ENCODE measurements at places on chromosomes 3 and 15. TPM values are rescaled to one million over a fixed set of nuclear protein-coding genes. Genes with fewer than 3 reads are reported as not detected.

Gene SOX14
- not detected for total RNA-seq

DNA sequence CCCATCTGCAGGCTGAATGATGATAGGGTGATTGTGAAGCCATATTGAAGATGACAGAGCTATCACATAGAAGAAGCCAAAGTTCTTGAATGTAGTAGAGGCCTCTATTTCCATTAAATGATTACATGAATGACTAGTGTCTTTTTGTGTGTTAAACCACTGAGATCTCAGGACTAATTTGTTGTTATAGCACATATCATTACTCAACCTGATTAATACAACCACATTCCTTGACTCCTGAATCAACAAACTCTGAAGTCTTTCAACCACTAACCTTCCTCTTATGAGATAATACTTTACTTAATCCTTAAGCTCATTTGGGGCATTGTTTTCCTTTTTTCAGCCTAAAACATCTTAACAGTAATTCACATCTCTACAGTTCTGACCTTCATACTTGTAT is 564.5 kb upstream of the ADAMTS9 start:
- no peak overlapping the region for H3K4me3 ChIP-seq
- no peaks in the 10 kb centered on the region for H3K4me1 ChIP-seq
- H3K36me3 ChIP-seq, result no peaks in the 10 kb centered on the region
- DNase-seq, result no peak

Gene CAMK1
- 28.0 TPM for total RNA-seq

- DNase-seq, result peak; percentile 17
- peaks cover 12% of the 10 kb centered on the region for H3K27me3 ChIP-seq
- H3K4me3 ChIP-seq, result no peak overlapping the region
- no peaks in the 10 kb centered on the region for H3K4me1 ChIP-seq
- no peak overlapping the region for H3K27ac ChIP-seq
Observed at GRCh38 chr3:11001020-11001657, 8.6 kb downstream of the SLC6A1 start.

DNA sequence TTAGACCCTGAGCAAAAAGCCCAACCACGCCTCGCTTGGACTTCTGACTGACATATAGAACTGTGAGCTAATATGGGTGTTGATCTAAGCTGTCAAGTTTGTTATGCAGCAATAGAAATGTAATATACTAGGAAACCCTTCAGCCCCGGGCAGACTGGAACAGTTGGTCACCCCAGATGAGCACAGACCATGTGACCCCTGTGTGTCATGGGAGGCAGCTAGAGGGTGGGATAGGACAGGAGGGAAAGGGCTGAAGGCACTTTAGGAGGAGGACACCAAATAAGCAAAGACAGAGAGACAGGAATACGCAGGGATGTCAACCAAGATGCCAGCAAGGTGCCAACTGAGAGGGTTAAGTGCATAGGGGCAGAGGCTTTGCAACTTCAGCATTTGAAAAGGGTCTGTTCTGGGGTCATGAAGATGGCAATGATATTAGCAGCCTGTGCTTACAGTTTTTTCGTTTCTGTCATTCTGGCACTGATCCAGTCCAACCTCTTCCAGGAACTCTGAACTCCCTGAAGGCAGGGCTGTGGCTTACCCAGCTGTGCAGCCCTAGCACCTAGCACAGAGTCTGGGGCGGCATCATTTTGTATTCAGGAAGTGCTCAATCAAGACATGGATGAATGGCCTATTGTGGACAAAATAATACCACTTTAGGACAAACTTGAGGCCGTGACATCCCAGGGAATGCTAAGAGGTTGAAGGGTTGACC is 51.4 kb downstream of the HES1 start:
- no peak overlapping the region for H3K4me3 ChIP-seq
- no peak for DNase-seq
- no peaks in the 10 kb centered on the region for H3K36me3 ChIP-seq
- H3K27me3 ChIP-seq, result no peaks in the 10 kb centered on the region
- H3K27ac ChIP-seq, result no peak overlapping the region
- no peaks in the 10 kb centered on the region for H3K4me1 ChIP-seq

DNA sequence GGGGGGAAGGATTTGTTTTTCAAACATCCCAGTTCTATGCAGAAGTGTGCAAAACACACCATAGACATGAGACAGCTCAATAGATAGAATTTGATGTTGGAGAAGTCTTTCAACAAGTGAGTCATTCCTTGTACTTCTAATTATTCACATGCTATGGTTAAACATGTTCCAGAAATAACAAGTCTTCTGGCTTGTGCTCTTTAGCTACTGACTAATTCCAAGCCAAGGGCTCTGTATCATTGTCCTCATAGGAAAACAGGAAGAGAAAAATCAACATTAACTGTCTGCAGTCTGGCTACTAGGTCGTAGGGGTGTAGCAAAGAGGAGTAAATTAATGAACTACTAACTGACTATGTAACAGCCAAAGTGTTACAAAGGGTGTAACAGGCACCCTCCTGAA is 25.8 kb downstream of the LDHAL6B start:
- H3K27me3 ChIP-seq, result no peaks in the 10 kb centered on the region
- peaks cover 5% of the 10 kb centered on the region for H3K4me1 ChIP-seq
- DNase-seq, result no peak
- no peak overlapping the region for H3K27ac ChIP-seq

DNA sequence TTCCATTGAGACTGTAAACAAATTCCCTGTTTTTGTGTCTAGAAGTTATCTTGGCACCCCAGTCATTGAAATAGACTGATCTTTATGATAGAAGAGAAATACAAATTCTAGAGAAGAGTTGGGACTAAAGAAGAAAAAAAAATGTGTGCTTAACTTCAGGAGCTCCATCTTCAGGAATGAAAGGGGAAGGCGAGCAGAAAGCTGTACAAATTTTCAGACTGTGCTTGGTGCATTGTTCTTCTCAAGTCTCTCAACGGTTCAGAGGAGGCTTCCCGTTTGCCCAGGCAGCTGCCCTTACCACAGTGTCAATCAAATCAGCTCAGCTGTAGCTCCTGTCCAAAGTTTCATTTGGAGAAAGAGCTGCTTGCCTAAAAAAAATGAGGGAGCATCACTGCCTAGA is 41.7 kb downstream of the OXSM start:
- H3K27ac ChIP-seq, result no peak overlapping the region
- peak; percentile 65 for DNase-seq
- H3K4me1 ChIP-seq, result peaks cover 17% of the 10 kb centered on the region
- H3K36me3 ChIP-seq, result no peaks in the 10 kb centered on the region
- H3K27me3 ChIP-seq, result peaks cover 29% of the 10 kb centered on the region

DNA sequence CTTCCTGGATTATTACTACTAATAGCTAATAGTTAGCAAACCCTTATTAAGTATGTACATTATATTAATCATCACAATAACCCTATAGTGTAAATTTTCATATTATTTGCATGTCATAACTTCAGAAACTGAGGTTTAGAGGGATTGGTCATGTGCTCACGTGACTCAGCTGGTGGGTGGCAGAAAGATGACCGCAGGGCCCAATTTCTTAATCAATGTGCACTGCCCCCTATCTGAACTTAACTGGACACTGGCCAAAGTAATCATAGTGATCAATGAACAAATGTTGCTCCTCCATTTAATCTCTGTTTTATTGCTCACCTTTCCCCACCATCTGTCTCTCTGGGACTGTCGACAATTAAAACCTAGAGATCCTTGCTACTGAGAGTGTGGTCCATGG is 52.2 kb downstream of the PLD1 start:
- no peak overlapping the region for H3K27ac ChIP-seq
- H3K4me1 ChIP-seq, result no peaks in the 10 kb centered on the region
- no peak overlapping the region for H3K4me3 ChIP-seq
- H3K36me3 ChIP-seq, result no peaks in the 10 kb centered on the region
- H3K27me3 ChIP-seq, result no peaks in the 10 kb centered on the region

DNA sequence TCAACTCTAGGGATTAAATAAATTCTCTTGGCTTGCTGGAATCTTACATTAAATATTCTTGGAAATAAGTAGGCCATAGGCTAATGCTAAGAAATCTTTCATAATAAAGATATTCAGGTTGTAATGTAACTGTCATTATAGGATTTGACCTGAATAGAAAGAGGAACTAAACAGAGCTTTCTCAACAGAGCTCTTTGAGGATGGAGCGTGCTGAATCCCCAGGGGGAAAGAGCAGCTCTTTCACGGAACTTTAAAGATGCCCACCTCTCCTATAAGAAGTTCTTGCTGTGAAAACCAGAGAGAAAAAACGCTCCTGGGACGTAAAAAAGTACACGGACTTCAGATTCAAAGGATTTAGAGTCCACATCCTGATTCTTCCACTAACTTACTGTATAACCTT is 77.9 kb downstream of the NTRK3 start:
- no peak overlapping the region for H3K4me3 ChIP-seq
- no peaks in the 10 kb centered on the region for H3K4me1 ChIP-seq
- peaks cover 4% of the 10 kb centered on the region for H3K27me3 ChIP-seq
- no peak for DNase-seq
- no peak overlapping the region for H3K27ac ChIP-seq

DNA sequence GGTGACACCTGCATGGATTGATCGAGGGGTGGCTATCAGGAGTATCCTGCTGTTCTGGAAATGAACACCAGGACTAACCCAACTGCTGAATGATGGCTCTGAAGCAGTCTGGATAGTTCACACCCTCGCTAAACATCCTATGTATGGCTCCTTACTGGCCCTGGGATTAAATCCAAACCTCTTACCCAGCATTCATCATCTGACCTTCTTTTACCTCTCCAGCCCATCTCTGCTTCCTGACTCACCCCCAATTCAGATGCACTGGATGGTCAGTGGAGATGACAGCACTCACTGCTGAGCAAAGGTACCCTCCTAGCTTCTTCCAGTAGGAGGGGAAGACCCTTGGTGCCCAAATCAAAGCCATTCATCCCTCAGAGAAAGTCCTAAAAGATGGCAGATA is 235.2 kb upstream of the TRIM42 start:
- H3K4me3 ChIP-seq, result no peak overlapping the region
- no peaks in the 10 kb centered on the region for H3K36me3 ChIP-seq
- no peak for DNase-seq
- no peaks in the 10 kb centered on the region for H3K27me3 ChIP-seq

GRCh38 chr3:139540651-139541531 is 1.3 kb upstream of the RBP1 start:
- H3K4me1 ChIP-seq, result peaks cover 33% of the 10 kb centered on the region
- peak overlapping the region; percentile 54 for H3K4me3 ChIP-seq
- peak; percentile 39 for DNase-seq
- H3K27me3 ChIP-seq, result no peaks in the 10 kb centered on the region
- no peaks in the 10 kb centered on the region for H3K36me3 ChIP-seq

DNA sequence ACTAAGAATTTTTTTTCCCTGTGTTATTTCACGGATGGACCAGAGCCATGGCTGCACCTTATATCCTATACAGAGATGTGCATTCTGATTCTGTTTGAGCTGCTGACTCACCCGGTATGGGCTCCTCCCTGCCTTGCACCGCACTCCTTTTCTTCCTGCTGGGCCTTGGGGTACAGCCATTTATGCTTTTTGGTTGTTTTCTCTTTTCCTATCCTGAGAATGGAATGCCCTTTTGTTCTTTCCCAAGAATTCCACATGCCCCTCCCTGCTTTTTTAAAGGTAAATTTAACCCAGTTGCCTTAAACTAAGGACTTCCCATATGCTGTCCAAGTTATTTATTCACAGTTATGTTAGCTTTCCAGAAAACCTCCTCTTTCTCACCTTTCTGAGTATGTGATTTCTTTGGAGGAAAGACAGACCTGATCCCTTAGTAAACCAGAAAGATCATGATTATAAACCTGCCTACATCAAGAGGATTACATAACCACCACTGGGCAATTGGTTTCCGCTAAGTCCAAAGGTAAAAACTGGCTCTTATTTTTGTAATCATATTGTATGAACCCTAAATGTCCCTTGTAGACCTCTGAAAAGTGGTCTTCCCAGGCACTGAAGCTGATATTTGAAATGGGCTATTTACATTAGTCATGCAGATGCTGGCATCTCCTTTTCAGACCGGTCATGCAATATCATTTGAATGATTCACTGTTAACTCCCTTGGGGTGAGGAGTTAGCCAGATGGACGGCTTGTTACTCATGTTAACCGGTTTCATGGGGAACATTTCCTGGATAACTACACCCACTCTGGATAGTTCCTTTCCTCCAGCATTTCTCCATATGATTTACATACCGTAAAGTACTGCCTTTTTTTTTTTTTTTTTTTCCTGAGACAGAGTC is 45.5 kb downstream of the TMOD3 start:
- no peaks in the 10 kb centered on the region for H3K27me3 ChIP-seq
- H3K4me1 ChIP-seq, result peaks cover 27% of the 10 kb centered on the region
- H3K27ac ChIP-seq, result peak overlapping the region; percentile 58
- DNase-seq, result peak; percentile 87

- no peaks in the 10 kb centered on the region for H3K4me1 ChIP-seq
- H3K27me3 ChIP-seq, result no peaks in the 10 kb centered on the region
- no peak overlapping the region for H3K4me3 ChIP-seq
- no peak overlapping the region for H3K27ac ChIP-seq
- no peaks in the 10 kb centered on the region for H3K36me3 ChIP-seq
Observed at GRCh38 chr3:140251678-140252077, 316.7 kb downstream of the CLSTN2 start.

Gene IMPG2
- total RNA-seq, result 0.13 TPM

DNA sequence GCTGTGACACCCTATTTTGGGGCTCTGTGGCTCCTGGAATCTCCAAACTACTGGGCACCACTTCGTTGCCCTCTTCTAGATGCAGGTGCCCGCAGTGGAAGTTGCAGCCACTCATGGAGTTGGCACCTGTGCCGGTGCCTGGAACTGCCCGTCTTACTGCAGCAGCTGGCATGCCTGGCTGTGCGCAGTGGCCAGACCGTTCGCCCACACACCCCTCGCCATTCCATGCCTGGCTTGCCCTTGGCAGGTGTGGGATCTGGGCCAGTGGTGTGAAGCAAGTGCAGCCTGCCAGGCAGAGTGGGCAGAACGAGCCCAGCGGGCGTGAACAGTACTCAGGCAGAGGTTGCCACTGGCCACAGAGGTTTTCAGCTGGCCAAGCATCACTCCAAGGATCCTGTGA is 1286.7 kb downstream of the ROBO1 start:
- H3K27ac ChIP-seq, result no peak overlapping the region
- DNase-seq, result no peak
- no peaks in the 10 kb centered on the region for H3K36me3 ChIP-seq
- no peak overlapping the region for H3K4me3 ChIP-seq
- no peaks in the 10 kb centered on the region for H3K4me1 ChIP-seq

DNA sequence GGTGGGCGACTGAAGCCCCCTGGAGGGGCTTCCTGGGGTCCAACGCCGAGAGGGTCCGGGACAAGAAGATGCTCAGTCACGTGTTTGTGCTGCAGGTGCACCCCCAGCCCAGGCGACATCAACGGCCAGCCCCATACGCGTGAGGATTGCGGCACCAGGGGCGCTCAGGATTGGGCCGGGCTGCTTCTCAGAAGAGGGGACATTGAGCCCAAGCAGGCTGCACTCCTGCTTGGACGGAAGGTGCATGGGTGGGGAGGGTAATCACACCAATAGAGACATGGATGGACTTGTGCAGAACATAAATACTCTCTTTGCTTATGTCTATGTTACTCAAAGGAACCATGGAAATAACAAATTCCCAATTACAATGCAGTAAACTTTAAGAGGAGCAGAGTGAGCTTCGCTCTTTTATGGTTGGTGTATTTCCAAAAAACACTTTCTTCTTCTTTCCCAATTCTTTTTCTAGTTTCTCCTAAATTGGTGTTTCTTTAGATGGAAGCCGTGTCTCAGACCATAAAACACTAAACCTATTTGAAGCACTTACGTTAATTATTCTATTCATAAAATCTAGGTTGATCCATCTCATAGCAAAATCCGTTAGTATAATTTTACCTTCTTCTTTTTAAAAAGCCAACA is 182.7 kb downstream of the GOLGA6L6 start:
- H3K27ac ChIP-seq, result no peak overlapping the region
- no peaks in the 10 kb centered on the region for H3K36me3 ChIP-seq
- no peaks in the 10 kb centered on the region for H3K4me1 ChIP-seq

GRCh38 chr3:17110660-17111396 is 226.1 kb downstream of the PLCL2 start:
- H3K27me3 ChIP-seq, result peaks cover 4% of the 10 kb centered on the region
- H3K4me3 ChIP-seq, result no peak overlapping the region
- no peaks in the 10 kb centered on the region for H3K36me3 ChIP-seq
- no peak for DNase-seq
- H3K4me1 ChIP-seq, result no peaks in the 10 kb centered on the region
